ENCODE measurements at places on chromosomes 16 and 17.

DNA sequence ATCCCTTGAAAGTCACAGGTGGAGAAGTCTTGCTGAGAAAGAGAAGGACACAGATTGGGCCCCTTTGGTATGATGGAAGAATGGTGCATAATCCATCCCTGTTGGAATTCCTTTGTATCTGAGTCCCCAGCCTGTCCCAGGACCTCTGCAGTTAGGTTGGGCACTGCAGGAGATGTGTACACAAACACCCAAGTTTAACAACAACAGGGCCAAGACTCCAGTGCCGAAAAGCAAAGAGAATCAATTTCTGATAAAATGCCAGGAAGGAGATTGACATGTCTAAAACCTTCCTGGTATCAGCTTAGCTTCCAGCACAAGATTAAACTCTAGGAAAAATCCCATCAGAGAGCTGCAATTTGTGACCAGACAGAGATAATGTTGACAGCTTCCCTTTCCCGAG is 32.9 kb downstream of the KATNIP start:
- DNase-seq, result no peak

- DNase-seq, result no peak
These were observed 121.3 kb upstream of the GSE1 start for GRCh38 chr16:85491798-85492294.

- DNase-seq, result no peak
These were observed 79.5 kb upstream of the RPL38 start for GRCh38 chr17:74123866-74124444.

GRCh38 chr17:29949696-29950095 is 8.3 kb downstream of the EFCAB5 start:
- no peak for DNase-seq

DNA sequence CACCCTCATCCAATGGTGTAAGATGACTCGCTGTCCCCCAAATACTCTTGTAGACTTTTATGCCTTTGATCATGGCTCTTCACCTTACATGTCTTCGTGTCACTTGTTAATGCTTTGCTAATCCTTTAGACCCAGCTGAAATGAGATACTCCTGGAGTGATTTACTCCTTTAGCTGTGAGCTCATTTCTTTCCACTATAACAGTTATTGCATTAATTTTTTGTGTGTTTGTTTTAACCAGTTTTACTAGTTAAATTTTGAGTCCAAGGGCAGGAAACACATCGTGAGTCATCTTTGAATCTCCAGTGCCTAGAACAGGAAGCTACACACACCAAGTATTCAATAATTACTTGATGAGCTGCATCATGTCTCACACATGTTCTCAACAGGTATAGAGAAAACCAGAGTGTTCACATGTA is 6.5 kb upstream of the CTCF start:
- no peak for DNase-seq

DNA sequence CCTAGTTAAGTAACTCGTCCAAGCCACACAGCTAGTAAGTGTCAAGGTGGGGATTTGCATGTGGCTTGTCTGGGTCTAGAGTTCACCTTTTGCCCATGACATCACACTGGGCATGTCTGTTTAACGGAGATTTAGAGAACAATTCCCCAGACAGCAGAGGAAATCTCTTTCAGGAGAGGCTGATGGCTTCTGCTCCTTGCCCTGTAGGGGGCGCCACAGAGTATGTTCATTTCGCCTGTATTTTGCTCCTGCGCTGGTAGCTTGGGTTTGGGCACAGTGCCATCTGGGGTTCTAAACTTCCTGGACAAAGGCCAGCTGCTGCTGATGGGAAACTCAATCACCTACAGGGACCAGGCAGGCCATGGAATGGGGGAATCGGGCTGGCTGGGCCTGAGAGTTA is 20.4 kb downstream of the OTOA start:
- DNase-seq, result no peak

GRCh38 chr17:72063756-72064450 is 56.9 kb upstream of the SOX9 start:
- DNase-seq, result no peak

GRCh38 chr17:41267711-41268110 is 2.5 kb downstream of the KRTAP9-6 start:
- no peak for DNase-seq

GRCh38 chr16:85441890-85442670 is 171.0 kb upstream of the GSE1 start:
- DNase-seq, result no peak

Data from activated CD4-positive, alpha-beta T cell treated with anti-CD3 and anti-CD28 coated beads, Interleukin-2, amount 50 U/mL, for 24 hours (primary cell).